ENCODE measurements at places on chromosomes 5 and 9.

GRCh38 chr9:15541872-15542271 is 11.0 kb upstream of the CCDC171 start:
- no peak for DNase-seq

DNA sequence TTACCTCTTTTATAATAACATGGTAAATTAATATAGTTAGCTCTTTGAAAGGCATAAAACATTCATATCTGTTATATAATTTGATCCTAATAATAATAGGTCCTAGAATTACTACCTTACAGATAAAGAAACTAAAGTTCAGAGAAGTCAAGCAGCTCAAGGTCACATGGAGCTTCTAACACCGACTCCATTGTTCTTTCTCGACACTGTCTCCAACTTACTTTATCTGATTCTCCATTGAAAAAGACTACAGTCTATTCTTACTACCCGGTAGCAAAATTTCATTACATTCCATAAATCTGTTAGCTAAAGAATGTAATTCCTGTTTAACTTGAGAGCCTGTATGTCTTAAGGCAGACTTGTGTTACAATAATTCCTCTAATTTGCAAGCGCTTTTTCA is 96.3 kb upstream of the TMEM161B start:
- no peak for DNase-seq

- no peak for DNase-seq
Observed at GRCh38 chr9:109794361-109795012, 14.5 kb downstream of the PALM2AKAP2 start.

DNA sequence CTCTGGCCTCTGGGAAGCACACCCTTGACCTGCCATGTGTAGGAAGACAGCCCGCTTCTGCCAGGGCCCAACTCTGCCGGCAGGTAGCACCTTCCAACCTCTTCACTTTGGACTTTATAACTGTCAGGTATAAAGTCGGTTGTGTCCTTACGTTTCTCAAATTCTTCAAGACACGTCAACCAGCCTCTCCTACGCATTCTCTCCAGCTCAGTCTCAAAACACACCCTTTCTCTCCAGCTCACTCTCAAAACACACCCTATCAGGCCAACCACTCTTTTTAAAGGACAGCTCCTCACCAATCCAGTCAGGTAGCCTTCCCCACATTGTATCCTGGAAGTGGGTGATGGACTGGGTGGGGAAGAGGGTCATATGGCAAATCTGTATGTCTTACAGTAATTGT is 13.5 kb downstream of the FXN start:
- DNase-seq, result no peak

DNA sequence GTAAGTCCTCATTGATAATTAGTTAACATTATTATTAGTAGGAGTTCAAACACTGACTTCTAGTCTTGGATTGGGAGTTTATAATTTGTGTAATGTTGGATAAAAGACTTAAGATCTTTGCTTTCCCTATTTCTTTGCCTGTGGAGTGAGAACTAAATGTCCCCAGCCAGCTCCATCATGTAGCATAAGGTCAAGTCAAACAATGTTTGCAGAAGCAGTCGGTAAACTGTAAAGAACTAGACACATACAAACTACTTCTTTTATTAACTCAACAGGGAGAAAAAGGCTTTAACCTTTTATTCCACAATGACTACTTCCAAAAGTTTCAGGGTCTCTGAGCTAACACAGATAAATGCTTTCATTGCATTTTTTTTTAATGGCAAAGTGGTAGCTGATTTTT is 192.3 kb downstream of the CTNND2 start:
- DNase-seq, result no peak

GRCh38 chr5:107519900-107520354 is 150.8 kb downstream of the EFNA5 start:
- DNase-seq, result no peak

- DNase-seq, result no peak
Observed at GRCh38 chr5:35741126-35741716, 115.5 kb upstream of the IL7R start.

Data from mucosa of gallbladder (tissue), 1 donor.